ENCODE measurements at places on chromosomes 1 and 21.
A peak's percentile ranks its signal among the peaks of the same experiment; 100 is the strongest.

DNA sequence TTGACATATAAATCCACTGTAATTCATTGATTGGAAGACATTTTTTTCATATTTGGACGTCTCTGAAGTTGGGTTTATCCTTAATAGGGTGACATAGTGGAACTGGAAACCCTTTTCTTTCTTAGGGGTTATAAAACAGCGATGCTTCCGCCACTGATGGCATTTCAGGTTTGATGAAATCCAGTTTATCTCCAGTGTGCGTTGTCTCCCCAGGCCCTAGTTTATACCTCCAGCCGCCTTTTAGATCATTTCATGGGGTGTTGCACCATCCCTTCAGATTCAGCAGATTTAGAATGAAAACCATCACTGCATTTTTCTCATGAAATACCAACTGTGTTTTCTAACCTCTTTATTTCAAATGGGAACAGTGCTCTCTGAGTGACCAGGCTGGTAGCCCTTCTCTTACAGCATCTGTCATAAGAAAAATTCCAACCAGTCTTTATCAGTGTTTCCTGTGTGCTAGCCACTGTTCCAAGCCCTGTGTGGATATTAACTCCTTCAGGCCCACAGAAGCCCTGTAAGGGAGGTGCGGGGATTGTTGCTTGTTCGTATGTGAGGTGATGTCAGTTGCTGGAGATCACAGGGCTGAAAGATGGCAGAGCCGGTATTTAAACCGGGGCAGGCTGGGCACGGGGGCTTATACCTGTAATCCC is 19.0 kb downstream of the H6PD start:
- DNase-seq, result peak; percentile 54

DNA sequence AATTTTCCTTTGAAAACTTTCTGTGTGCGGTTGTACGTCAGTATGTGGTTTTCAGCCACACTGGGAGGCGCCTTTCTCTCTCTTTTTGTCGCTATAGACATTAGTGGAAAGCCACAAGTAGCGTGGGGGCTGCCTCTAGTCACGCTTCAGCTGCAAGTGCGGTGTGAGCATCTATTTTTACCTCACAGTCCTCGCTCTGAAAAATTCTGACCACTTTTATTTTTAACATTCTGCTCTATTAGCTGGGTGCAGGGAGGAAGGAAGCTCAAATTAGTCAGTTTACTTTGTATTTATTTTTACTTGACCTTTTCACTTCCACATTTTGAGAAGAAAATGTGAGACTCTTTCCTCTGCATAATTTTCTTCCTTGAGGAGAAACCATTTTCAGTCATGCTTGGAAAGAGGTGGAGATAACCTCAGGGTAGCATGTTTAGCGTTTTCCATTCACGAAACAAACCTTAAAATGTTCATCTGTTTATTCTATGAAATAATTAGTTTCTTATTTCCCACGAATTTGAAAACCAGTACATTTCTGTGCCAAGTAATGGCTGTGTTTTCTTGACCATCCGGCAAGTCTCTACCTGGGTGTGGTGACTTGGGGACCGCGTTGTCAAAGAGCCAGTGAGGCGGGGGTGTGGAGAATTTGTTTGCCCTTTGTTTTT is 35.6 kb downstream of the ADARB1 start:
- no peak for DNase-seq

- DNase-seq, result no peak
Observed at GRCh38 chr1:170721621-170722020, 57.7 kb downstream of the PRRX1 start.

GRCh38 chr1:22024485-22025367 is 23.3 kb downstream of the CELA3A start:
- peak; percentile 91 for DNase-seq

DNA sequence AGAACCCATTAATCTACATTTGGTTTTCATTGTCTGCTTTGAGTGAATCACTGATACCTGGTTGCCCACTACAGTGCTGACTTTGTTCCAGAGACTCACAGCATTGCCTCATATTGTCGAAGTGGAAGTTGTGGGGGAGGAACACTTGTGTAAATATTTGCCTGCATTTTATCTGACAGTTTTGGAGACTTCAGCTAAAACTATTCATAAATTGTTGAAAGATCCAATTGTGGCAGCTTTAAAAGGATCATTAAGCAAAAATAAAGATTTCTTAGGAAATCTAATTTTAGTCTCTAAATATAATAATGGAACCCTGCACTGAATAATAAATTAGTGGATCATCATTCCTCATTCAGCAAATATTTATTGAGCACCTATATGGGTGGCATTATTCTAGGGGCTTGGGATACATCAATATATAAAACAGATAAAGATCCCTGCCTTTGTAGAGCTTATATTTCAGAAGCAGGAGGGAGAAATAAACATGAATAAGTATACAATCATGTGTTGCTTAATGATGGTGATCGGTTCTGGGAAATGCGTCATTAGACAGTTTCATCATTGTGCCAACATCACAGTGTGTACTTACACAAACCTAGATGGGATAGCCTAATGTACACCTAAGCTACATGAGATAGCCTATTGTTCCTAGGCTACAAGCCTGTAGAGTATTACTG is 73.5 kb downstream of the OSBPL9 start:
- DNase-seq, result no peak

- no peak for DNase-seq
Observed at GRCh38 chr1:50570066-50570468, 146.8 kb upstream of the DMRTA2 start.

DNA sequence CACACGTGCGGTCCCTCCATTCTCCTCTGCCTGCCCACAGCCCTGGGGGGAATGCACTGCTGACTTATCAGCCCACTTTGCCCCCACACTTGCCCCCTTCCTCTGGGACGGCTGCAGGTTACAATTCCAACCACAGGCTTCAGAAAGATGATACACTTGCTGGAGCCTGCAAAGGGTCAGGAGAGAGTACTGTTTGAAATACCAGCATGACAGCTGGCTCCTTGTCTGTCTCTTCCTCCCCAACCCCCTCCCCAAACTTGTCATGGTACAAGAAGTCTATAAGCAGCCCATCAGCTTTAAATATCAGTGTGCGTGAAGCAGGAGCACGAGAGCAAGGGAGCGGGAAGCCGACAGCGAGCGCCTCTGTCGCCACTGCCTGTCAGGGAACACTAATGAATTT is 62.4 kb downstream of the ERI3 start:
- DNase-seq, result no peak

- no peak for DNase-seq
Observed at GRCh38 chr1:18118491-18118890, 10.9 kb downstream of the IGSF21 start.

- DNase-seq, result peak; percentile 75
Observed at GRCh38 chr1:55214934-55215193, 300 bp downstream of the USP24 start.

- DNase-seq, result no peak
Observed at GRCh38 chr1:94591823-94592570, 50.4 kb upstream of the F3 start.

GRCh38 chr21:46285206-46285661 is at the start of gene MCM3AP:
TSS of gene MCM3AP (minus strand) at chr21:46285611. CDS start at chr21:46285286, 325 bp downstream.
- no peak for DNase-seq

DNA sequence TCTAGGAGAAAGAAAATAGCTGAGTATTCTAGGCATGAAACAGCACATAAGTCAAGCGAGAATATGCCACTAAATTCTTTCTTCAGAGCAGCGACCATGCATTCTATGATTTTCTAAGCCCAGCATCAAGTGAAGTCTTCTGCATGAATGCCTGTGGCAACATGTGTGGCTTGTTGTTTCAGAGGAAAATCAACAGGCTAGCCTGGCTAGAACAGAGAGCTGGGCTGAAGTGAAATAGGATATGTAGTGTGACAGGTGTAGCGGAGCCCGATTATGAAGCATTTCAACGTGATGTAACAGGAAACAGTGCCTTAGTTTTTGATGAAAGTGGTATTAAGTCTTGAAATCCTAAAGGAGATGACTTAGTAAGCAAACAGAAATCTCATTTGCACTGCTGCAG is 7.0 kb downstream of the CSDE1 start:
- DNase-seq, result no peak

DNA sequence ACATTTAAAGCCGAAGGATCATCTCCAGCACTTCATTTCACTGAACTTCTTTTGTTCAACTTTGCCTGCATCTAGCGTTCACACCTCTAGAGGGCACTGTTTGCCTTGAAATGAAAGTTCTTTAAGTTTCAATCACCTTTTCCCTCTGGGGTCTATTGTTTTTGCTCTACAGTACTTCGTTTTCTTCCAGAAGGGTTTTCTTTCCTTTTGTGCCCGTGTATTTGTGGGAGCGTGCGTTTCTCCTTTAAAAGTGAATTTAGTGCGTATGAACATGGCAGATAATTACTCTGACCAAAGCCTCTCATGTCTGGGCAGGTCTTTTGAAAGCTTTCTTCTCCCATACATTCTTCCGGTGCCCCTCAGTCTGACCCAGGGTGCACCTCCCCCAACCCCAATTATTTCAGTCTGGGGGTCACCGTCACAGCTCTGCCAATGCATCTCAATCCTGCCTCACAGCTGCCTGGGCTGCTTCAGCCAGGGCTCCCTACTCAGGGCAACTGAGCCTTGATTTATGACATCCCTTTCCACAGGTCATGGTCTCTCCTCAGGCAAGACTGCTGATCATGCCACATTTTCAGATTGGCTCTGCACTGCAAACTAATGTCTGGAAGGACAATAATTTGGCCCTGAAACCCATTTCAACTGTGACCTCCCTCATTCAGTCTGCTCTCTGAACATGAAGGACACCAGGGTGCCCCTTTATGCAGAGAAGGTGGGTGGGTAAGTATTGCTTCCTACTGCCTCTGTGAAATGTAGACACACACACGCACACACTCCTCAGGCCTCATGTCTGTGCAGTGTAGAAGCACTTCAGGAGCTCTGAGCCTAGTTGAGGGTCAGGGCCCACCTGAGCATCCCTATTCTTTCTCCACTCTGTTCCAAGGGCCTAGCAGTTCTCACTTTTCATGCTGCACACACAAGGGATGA is 88.6 kb downstream of the NUF2 start:
- DNase-seq, result peak; percentile 75

- no peak for DNase-seq
Observed at GRCh38 chr1:96583903-96584302, 137.7 kb upstream of the PTBP2 start.

GRCh38 chr21:37423103-37423502 is 56.5 kb downstream of the DYRK1A start:
- DNase-seq, result no peak

GRCh38 chr1:241934201-241934848 is 23.2 kb upstream of the BECN2 start:
- DNase-seq, result peak; percentile 88

DNA sequence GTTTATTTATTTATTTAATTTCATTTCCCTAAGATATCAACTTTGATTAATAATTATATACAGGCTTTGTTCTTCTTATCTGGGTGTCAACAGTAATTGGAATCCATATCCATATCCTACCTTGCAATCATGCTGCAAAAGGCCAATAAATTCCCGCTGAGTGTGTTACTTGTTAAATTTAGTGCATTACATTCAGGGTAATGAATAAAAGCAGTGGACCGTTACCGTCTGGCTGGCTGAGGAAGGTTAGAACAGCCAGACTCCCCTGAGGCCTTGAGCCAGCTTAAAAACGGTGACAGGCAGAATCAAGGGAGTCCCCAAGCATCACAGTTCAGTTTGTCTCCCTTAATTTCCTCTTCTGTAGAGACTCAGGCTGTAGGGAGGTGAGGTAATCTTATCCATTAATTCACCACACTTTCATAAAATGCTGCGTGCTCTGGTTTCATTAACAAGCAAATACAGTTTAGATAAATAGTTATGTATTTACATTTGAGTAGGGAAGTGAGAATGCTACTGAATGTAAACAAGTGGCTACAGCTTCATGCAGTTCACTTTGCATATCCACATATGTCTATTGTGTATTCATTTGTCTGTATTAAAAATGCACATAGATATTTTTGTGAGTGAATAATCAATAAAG is 888.2 kb upstream of the CXADR start:
- no peak for DNase-seq

DNA sequence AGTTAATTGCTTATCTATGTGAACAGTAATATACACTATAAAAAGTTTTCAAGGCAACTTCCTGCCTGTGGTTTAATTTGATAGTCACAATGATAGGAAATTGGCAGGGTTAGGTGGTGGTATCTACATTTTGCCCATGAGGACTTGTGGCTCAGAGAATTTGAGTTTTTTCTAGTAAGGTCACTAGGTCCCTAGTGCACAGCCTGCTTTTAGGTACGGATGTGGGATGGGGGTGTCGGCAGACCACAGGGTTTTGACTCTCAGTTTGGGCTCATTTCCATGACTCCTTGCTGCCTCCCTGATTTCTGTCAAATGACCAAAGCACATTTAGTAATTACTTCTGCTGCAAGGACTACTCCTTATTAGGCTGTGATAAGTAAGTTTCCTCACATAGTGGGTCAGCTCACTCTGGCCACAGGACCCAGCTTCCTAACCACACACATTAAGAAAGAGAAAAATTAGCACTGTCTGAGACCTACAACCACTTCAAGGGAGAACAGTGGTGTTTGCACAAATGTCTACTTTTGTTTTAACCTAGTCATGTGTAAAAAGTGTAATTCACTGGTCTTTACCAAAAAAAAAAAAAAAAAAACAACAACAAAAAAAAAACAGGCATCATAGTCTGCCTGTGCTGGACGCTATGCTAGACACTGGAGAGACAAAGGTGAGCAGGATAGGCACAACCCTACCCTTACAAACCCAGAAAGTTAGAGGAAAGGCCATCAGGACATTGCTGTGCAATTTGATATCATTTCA is 43.7 kb downstream of the MRPL39 start:
- DNase-seq, result no peak

DNA sequence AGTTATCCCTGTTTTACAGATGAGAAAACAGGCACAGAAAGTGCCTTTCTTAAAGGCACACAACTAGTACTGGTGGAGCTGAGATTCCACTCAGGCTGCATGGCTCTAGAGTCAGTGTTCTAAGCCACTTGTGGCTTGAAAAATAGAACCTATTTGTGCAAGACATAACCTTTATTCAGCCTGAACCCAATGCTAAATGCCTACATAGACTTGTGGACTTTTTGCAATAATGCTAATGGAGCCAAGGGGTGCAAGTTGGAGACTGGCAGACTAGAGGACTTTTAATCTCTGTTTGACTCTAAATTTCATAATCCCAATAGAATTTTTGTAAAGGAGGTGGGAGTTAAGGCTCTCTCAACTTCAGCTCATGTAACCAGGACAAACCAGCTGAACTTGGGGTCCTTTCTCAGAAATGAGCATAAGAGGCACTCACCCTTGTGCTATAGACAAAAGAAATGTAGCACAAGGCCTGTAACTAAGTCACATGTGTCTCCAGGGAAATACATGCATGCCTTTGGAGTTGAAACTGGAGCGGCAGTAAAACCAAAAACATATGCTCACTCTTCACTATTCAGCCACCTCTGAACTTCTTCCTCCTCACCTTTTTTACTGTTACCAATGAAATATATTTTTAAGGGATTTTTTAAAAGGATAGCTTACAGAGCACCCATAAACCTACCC is 43.0 kb upstream of the AK4 start:
- DNase-seq, result no peak

GRCh38 chr21:44687671-44688070 is 5.7 kb upstream of the KRTAP12-1 start:
- DNase-seq, result no peak
